ENCODE measurements at places on chromosomes 5 and 9.

DNA sequence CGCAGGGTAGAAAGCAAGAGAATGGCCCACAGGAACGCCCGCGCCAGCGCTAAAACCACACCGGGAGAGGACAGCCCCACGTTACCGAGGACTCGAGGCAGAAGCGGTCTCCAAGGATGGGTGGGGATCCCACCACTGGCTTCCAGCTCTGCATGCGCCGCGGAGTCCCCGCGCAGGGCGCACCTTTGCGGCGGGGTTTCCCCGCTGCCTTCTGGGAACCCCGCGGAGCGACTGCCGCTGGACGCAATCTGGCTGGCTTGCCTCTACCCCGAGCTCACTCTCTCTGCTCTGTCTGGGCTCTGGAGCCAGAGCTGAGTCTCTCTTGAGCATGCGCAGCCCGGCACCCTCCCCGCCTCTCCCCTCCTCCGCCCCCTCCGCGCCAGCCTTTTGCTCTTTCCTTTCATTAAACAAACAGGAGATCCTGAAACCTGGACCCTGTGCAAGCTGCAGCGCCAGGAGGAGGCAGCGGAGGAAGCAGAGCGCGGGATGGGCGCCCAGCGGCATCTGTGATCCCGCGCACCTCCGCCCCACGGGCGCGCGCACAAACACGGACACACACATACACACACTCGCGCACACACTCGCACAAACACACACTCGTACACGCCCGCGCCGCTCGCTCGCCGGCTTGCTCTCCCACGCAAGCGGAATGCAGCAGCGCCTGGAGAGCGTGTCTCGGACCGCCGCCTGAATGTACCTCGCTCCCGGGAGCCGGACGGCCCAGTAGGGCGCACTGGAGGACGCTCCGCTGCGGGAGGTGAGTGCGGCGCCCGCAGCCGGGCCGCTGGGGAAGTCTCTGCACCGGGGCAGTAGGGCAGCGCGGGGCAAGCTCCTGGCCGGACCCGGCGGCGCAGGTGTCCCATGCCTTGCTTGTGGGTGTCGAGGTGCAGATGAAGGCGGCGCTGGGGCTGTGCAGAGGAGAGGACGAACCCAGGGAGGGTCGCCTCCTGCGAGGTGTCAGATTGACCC is at the start of gene PLPPR1:
TSS of gene PLPPR1 (plus strand) at position 382 of the 969 bp plus-strand sequence.
- DNase-seq, result peak; percentile 73

GRCh38 chr5:56269216-56269927 is 36.2 kb upstream of the ANKRD55 start:
- DNase-seq, result no peak

- no peak for DNase-seq
Observed at GRCh38 chr9:75455444-75455921, 367.2 kb downstream of the OSTF1 start.

GRCh38 chr5:31317665-31318064 is 124.2 kb downstream of the CDH6 start:
- DNase-seq, result no peak

DNA sequence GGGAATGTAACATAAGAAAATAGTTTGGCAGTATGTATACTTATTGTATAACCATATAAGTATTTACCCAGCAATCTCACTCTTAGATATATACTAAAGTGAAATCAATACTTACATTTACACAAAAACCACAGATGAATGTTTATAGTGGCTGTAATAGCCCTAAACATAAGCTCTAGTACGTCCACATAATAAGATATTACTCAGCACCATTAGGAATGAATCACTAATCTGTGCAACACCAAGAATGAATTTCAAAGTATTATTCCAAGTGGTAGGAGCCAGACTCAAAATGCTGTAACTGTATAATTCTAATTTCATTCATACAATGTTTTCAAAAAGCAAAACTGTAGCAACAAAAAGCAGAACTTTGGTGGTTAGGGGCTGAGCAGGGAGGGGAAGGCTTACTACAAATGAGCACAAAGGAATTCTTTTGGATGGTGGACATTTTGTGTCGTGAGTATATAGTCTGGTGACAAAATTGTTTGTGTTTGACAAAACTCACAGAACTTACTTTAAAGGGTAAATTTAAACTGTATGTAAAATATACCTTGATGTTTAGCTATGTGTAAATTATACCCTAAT is 11.9 kb upstream of the C5orf46 start:
- DNase-seq, result no peak

DNA sequence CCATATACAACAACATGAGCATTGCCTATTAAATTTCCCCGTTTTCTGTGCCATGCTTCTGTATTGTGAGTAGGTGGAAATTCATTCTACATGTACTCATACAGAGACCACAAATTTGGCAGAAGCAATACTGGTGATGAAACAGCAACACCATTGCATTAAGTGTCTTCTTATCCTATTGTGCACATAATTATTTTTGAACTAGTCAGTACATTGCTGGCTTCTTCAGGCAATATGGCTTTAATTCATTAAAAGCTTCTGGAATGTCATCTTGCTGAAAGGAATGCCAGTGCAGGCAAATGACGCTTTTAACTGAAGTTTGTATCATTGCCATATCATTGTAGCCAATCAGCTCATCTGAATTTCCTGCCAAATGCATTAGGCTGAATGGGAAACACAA is 82.6 kb downstream of the KIAA1958 start:
- DNase-seq, result no peak

DNA sequence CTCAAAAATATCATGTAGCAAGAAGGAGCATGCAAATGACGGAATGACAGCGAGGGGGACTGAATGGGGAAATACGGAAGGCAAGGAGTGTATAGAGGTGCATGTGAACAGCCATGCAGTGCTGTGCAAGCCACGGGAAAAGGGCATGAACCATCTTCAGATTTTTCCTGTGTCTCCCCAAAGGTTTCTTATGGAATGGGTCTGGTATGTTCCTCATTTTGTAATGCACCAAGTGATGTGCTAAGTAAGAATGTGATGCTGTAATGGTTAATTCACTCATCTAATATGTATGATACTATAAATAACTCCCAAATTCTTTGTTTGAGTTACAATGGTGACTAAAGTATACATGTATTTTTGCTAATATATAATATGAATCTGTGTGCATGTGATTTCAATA is 99.0 kb upstream of the DAB2 start:
- no peak for DNase-seq

GRCh38 chr5:149727336-149728035 is 2.6 kb upstream of the PPARGC1B start:
- no peak for DNase-seq

GRCh38 chr5:94815313-94816039 is 197.0 kb downstream of the SLF1 start:
- no peak for DNase-seq

Data from NCI-H1436 (cell line).